ENCODE measurements at places on chromosomes 1 and 21. TPM values are rescaled to one million over a fixed set of nuclear protein-coding genes. Genes with fewer than 3 reads are reported as not detected.

Gene ZBTB8A
- total RNA-seq: 2.7 TPM

Gene TRIM67
- total RNA-seq: not detected

Gene B3GALT6
- total RNA-seq: 20.6 TPM

Gene CELA2A
- 0.90 TPM for total RNA-seq

Gene HEYL
- not detected for total RNA-seq

Gene IKBKE
- total RNA-seq: 30.0 TPM

Gene C1orf146
- not detected for total RNA-seq

Gene DIRAS3
- not detected for total RNA-seq

Gene MED8
- 39.4 TPM for total RNA-seq

Gene IL20
- not detected for total RNA-seq

Gene LDLRAD1
- not detected for total RNA-seq

Gene MACO1
- 14.8 TPM for total RNA-seq

DNA sequence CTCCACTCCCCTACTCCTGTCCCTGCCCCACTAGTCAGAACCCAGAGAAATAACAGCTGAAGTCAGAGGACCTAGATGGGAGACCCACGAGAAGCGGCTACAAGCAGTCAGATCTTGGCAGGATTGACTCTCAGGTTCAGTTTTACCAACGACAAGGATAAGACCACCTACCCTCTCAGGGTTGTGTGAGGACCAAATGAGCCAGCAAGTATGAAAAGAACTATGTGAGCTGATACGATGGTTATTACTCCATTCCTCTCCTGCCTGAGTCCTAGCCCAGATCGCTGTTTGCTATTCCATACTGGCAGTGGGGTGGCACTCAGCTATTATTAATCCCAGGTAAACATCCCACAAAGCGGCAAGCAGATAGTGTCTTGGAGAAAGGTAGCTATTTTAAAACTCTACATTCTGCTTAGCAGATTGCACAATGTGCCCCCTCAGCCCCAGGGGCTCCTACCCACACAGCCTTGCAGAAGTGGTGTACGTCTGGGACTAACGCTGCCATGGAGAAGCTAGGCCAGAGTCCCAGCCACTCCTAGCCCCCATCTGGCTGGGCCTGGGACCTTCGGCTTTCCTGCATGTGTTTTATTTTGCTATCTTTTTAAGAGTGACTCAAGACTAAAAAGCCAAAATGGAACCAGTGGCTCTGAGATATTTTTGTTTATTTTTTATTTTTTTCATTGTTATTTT, 58.9 kb downstream of the CD46 start:
- no peak for DNase-seq

GRCh38 chr1:81420760-81421159, 380.0 kb upstream of the ADGRL2 start:
- no peak for DNase-seq

GRCh38 chr1:199041173-199041914, 402.5 kb downstream of the PTPRC start:
- peak; percentile 94 for DNase-seq

- DNase-seq: no peak
Measured at GRCh38 chr21:18204931-18205330, 39.7 kb upstream of the CHODL start.

GRCh38 chr1:181123173-181123572, 34.7 kb downstream of the IER5 start:
- DNase-seq: no peak

DNA sequence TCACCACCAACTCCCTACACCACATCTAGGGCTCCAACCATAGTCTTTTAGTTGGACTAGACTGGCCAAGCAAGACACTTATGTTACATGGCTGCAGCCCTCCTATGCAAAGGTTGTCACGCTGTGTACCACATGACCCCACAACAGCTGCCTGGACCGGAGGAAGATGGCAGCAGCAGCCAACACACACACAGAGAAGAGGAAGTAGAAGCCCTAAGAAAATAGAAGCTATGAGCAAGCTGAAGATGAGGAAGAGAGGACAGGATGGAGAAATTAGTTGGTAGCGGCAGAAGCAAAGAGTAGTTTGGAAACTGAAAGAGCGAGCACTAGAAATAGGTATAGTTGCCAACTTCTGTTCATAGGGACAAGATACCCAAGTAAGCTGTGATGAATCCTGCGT, 60.8 kb upstream of the RALGPS2 start:
- DNase-seq: peak; percentile 79

DNA sequence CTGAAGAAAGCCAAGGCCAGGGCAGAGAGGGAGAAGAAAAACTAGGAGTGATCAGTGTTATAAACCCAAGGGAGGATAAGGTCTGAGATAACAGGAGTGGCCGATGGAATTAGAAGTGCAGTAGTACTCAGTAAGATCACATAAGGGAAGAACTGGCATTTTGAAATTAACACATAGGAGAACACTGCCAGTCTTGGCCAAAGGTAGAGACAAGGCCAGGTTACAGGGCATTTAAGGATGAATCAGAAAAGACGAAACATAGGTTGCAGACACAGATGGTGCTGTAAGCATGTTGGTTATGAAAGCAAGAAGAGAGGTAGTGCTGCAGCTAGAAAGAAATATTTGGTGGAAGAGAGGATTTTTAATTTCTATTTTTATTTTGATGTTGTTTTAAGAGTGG, 278.9 kb upstream of the SNX7 start:
- no peak for DNase-seq

DNA sequence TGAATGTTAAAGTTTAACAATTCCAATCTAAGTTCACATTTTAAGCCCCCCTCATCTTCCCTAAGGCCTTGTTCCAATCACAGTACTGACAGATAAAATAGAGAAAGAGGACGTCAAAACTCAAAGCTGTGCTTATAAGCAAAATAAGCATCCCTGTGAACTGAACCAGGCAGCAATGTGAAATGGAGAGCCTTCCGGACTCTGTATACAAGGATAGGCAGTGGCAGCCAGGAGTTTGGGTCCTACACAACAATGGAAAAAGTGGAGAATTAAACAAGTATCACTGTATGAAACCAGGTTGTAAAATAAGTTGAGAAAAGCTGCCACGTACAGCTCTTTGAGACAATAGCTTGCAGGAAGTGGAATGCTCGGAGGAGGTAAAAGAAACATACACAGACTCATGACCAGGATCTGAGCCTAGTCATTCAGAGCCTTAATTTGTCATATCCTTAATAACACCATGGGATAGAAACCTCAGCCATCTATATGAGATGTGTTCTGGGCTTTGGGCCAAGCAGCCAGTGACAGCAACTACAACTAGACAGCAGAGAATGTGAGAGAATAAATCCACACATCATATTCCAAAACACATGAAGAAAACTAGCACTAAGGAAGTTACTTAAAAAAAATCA, 55.2 kb upstream of the PALMD start:
- DNase-seq: no peak

All from GM12878 (cell line).